ENCODE measurements at places on chromosomes 6 and 20. TPM values are rescaled to one million over a fixed set of nuclear protein-coding genes. Genes with fewer than 3 reads are reported as not detected.
A peak's percentile ranks its signal among the peaks of the same experiment; 100 is the strongest.

BPIFB2 gene
- polyA plus RNA-seq: not detected

GRCh38 chr6:38915205-38915925 is 133.2 kb upstream of the GLP1R start:
- DNase-seq: no peak

- no peak for DNase-seq
Measured at GRCh38 chr6:131727868-131728267, 17.1 kb upstream of the CTAGE9 start.

- no peak for DNase-seq
Measured at GRCh38 chr6:107867302-107867615, 43.1 kb upstream of the SCML4 start.

- DNase-seq: no peak
Measured at GRCh38 chr20:17138237-17138636, 88.6 kb upstream of the PCSK2 start.

DNA sequence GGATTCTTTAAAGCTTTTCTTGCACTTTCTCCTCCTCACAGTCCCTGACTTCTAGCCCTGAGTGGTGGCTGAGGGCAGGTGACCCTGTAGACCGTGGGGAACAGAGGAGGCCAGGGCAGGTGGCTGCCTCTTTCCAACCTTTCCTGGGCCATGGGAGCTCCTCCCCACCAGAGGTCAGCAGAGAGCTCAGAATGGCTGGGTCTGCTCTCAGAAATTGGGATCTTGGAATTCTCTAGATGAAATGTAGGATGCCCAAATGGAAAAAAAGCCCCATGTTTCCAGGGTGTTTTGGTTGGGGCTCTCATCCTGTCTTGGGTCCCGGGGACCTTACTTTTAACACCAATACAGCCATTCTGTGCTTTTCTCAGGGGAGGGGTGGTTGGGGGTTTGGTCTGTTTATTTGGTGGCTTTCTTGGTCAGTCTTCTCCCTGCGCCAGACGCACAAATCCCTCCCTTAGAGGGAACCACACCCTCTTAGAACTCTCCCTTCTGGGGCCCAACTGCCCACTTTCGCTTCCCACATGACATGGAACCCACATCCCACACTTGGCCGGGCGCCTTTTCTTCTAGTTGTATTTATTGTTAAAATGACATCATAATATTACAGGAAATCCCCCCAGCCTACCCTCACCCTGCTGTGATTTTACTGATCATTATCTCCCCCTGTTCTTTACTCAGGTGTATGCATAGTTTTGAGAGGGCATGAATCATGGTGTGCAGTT is 17.9 kb downstream of the GNAS start:
- DNase-seq: peak; percentile 67

GRCh38 chr20:64165866-64166600 is 1.8 kb downstream of the MYT1 start:
- no peak for DNase-seq

RUNX2 gene
- polyA plus RNA-seq: 3.4 TPM

GRCh38 chr6:15110726-15111354 is 135.0 kb upstream of the JARID2 start:
- peak; percentile 33 for DNase-seq

IL20RA gene
- polyA plus RNA-seq: 2.1 TPM

CST8 gene
- polyA plus RNA-seq: not detected

DNA sequence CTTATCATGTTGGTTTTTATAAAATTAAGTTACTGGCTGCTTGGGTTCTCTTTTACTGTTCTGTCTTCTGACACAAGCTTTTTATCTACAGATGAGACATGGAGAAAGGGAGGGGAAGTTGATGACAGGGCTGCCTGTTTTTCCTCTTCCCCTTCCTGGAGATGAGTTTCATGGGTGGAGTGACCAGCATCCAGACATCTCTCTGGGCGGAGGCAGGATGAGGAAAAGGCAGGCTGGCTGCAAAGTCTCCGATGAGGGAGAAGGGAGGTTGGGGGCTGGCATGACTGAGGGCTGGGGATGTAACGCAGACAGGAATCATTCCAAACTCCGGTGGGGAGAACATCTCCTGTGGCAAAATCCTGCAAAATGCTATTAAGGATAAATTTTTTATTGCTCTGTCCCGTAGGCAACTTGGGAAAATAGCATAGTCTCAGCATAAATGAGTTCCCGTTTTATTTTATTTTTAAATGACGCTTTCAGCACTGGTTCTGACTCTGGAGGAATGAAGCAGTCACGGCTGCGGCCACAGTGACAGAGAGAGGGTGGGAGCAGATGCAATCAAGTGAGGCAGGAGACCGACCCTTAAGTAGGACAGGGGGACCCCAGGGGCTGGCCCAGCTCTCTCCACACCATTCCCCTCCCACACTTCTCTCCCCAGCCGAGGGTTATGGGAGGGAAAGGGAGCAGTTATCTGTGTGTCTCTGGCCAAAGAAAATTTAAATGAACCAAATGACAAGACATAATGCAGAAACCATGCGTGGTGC is 108.8 kb upstream of the PMEPA1 start:
- DNase-seq: no peak

DNA sequence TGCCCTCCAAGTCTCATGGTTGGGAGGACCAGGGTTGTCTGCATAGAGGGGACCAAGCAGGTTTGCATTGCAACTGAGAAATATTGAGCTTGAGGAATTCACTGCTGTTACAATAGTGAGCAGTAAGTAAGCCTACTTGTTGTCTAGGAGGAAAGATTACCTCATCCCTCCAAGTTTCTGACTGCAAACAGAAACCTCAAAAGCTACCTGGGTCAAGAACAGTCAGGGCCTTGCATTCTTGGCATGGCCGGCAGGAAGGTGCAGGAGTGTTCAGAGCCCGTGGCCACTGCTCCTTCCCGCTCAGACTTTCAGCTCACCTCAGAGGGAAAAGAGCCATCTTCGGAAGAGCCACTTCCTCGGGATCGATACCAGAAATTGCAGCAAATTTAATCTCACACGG is 46.0 kb upstream of the DOK5 start:
- no peak for DNase-seq

DNA sequence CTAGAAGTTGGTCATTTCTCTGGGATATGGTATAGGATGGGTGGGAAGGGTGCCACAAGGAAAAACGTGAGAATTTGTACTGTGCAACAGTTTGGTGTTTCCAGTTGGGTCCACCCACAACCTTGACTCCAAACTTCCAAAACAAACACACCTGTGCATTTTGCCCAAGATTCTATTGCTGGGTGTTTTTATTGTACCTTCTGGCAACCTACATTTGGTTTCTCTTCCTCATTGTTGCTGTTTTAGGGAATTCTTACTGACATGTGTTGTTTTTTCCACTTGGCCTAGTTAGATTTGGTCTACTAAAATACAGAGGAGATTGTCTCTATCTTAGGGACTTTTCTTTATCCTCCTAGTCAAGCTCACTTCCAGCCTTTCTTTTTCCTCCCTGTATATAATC is 16.7 kb downstream of the TULP4 start:
- no peak for DNase-seq

GRCh38 chr20:17562804-17563305 is 7.0 kb upstream of the DSTN start:
- DNase-seq: no peak

DNA sequence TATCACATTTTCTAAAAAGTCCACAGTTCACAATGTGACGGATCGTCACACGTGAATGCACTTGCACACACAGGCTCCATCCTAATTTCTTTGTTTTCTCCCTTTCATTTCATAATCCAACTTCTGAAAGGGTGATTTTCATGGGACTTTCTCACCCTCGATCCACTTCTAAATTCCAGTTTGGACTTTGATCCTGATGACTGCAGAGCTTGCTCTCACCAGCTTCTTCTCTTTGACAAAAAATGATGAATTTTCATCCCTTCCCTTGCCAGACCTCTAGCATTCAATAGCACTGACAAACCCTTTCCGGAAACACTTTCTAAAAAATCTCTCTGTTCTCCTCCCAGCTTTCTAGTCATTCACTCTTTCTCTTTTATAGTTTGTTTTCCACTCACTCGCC is 341.2 kb downstream of the SYNE1 start:
- DNase-seq: no peak

DNA sequence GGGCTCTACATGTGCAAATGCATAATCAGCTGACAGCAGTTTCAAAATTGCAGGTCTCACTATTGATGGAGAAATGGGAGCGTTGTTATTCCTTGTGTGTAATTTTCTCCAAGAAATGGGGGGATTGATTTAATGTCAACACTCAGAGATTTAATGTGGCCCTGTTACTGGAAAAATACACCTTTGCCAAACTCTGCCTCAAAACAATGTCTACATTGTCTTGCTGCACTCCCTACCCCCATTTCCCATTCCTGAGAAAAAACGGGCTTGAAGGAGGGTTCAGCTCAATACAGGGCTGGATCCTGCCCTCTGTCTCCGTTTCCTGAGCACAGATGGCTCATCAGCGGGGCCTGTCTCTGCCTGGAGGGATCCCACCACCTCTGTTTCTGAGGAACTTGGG is 18.4 kb downstream of the EDN3 start:
- DNase-seq: no peak

GRCh38 chr6:152453421-152453820 is 183.7 kb downstream of the SYNE1 start:
- no peak for DNase-seq

DNA sequence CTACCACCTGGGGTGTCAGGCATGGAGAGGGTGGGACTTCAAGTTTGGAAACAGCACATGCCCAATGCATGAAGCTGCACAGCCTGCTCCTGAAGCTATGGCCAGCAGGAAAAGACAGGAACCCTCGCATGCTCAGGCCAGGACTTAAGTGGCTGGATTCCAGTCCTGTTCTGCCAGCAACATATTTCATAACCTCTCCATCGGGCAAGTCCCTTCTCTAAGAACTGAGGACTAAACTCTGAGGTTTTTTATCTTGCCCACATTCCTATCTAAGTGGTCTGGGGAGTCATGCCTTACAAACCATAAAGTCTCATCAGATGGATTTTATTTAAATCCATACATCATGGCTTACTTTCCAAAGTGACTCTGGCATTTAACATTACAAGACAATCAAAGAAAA is 27.5 kb upstream of the AGPAT4 start:
- DNase-seq: peak; percentile 15

GMEB2 gene
- polyA plus RNA-seq: 10.4 TPM

GRCh38 chr20:24693466-24694156 is 224.2 kb downstream of the SYNDIG1 start:
- no peak for DNase-seq

DNA sequence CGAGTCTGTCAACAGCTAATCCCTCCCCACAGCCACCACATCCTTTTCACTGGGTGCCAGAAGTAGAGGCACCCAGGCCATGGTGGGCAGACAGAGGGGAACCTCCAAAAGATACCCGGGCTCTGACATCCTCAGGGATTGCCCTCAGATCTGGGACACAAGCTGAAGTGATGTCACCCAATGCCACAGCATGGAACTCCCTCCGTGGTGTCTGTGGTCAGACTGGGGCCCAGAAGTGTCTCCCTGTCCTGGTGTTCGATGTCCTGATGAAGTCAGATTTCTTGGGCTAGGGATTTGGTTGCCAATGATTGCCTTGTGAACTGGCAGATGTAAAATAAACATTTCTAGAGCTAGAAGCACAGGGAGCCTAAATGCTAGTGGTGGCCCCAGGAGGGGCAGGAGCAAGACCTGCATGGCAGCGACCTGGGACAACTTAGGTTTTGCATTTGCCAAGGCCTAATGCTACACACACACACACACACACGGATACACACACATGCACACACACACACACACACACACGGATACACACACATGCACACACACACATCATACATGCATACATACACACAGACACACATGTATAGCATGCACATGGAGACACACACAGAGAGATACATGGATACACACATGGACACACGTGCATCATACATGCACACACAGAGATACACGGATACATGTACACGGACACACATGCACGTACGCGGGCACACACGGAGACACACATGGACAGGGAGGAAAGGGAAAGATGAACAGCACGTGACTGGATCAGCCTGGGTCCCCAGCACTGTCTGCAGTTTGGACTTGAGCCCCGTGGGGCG is 221.0 kb downstream of the NFATC2 start:
- no peak for DNase-seq

GRCh38 chr20:47727170-47727880 is 58.0 kb downstream of the SULF2 start:
- no peak for DNase-seq

DNA sequence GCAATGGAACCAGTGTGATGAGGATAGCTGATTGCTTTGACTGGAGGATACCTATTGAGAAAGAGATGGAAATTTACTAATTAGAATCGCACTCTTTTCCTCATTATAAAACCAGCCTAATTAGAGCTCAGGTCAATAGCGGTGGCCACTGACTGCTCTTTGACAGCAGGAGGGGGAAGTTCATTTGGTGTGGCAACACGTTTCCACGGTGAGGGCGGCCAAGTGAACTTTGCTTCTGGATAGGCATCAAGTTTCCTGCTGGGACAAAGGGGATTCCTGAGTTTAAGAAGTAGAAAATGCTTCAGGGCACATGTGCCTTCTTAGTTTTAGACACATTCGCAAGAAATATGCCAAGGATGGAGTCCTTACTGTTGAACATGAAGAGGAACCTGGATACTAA is 145.3 kb upstream of the NRN1 start:
- DNase-seq: no peak

MPIG6B gene
- polyA plus RNA-seq: 2.9 TPM

Data from right lung (tissue), 10 donors.